ENCODE measurements at places on chromosomes 2 and 18.
A peak's percentile ranks its signal among the peaks of the same experiment; 100 is the strongest.

DNA sequence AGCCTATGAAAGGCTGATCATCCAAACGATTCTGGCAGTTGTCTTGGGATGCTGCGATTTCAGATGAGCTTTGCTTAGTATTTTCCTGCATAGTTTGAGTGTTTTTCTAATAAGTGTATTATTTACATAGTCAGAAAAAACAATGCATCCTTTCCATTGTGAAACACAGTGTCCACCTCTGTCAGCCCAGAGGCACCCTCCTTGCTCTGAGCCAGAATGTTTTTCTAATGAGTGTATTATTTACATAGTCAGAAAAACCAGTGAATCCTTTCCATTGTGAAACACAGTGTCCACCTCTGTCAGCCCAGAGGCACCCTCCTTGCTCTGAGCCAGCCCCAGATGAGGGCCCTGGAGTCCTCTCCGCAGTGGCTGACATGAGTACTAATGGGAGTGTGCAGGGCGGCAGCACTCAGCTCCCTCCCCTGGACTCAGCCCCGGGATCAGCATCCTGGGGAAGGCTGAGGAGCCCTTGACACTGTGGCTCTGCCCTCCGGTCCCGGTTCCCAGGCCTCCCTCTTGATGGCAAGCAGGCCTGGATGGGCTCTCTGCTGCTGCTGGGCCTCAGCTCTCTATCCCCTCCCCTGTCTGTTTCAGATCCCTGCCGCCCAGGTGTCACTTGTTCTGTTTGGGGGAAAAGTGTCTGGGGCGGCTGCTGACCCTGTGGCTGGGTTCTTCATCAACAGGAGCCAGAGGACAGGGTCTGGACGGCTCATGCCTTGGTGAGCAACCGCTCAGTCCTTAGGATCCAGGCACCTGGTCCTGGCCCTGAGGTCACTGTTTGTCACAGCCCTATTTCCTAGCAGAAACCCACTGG lies 5.9 kb downstream of the MFSD2B start:
- DNase-seq: no peak

DNA sequence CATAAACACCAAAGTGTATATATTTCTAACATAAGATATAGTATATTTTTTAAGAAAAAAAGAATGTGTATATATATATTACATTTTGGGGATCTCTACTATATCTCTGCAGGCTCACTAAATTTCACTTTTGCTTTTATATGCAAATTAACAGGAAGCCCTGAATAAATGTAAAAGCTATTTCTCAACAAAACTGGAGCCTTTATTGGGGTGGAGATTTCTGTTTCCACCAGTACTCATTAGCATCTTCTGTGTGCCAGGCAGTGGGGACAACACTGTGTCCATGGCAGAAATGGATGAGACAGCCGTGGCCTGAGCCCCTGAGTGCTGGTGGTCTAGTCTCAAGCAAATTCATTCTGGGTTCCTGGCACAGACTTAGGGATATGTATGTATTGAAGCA lies 41.3 kb downstream of the C18orf63 start:
- DNase-seq: no peak

DNA sequence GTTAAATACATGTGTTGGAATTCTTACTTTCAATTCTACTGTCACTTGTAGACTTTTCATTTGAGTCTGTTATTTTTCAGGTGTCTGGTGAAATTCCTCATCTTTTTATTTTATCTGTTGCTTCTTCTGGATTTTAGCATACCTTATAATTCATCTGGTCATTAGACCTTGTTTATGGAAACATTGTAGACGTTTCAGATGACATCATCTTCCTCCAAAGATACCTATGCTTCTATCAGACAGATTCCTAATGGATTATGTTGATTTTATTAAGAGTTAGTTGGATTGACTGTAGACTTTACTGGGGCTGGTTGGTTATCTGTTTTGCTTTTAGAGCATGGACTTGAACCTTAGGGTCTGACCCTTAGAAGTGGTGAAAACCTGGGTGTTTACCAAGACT lies 15.3 kb upstream of the MFSD2B start:
- DNase-seq: no peak

DNA sequence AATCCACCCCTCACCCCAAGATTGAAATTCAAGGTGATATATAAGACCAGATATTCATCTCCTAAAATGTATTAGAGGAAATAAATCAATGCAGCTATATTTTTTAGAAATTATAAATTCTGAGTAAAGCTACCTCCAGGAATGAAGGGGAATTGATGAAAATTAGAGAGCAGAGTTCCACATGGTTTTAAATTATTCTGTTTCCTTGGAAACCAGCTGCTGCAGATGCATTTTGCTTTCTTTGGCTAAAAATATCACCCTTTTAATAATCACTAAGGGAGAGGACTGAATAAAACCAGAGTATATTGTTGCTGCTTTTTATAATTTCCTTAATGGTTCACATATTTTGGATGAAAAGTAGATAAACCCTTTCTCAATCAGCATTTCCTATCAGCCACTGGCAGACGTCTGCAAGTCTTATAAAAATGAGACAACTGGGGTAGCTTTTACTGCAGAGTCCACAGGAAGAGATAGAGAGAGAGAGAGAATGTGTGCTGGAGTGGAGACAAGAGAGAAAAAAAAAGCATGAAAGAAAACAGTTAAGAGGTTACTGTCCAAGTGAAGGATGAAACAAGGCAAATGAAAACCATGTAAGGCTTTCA lies 2.0 kb downstream of the CSRNP3 start:
- no peak for DNase-seq

GRCh38 chr2:71277536-71278103 lies 50.7 kb upstream of the PAIP2B start:
- peak; percentile 53 for DNase-seq

GRCh38 chr2:172350839-172351479 lies 76.4 kb upstream of the ITGA6 start:
- DNase-seq: peak; percentile 51

DNA sequence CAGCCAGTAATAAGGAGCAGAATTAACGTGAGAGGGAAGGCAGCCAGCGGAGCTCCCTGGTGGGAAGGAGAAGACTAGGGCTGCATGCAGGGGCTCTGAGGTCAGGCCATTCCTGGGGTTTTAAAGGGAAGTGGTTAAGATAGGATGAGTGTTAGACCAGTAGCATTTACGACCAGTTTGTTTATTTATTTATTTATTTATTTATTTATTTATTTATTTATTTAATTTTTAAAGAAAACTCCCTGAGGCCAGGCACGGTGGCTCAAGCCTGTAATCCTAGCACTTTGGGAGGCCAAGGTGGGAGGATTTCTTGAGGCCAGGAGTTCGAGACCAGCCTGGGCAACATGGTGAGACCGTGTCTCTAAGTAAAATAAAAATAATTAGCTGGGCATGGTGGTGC lies 152.8 kb downstream of the FHOD3 start:
- no peak for DNase-seq

- no peak for DNase-seq
Measured at GRCh38 chr2:62412347-62412742, 93.7 kb downstream of the TMEM17 start.

- no peak for DNase-seq
Measured at GRCh38 chr2:230358305-230358704, 31.3 kb downstream of the SP140L start.

DNA sequence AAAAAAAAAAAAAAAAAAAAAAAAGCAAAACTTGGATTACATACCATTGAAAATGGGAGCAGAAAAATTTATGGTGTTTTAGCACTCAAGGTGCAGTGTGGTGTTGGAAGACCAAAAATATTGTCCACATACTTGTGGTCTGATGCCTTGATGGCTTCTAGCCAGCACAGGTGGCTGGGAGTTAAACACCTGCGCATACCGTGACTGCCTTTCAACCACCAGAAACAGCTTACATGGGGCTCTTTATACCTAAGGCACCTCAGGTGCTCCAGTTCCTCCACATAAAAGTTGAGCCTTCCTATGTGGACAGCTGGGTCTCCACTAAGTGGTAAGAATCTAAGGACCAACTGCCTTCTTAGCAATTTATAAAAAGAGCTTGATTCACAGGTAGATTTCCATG lies 802.6 kb upstream of the CELF4 start:
- no peak for DNase-seq

DNA sequence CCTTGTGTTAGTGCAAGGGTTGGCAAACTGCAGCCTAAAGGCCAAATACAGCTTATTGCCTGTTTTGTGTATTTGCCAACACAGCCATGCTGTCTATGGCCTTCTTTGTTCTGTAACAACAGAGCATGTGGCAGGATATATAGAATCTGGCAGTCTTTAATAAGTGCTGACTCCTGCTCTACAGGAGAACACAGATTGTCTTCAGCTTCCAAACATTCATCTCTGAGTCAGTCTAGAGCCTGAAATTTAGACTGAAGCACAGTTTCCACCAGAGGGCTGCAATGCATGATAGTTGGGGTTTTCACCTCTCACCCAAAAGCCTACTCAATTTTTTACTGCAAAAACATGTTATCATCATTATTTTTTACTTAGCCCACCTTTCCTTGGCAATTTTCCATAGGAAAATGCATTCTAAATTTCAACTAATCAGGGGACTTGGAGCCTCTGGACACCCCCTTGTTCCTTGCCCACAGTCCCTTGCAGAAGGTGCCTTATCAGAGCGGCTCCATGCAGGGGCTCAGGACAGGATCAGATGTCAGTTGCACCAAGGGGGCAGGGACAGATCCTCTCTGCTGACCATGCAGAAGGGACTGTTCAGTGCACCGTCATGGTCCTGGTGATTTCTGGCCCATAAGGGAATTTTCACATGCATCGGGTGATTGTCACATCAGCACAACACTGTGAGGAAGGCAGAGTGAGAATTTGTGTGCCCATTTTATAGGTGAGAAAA lies 12.4 kb downstream of the IL37 start:
- DNase-seq: no peak

- DNase-seq: no peak
Measured at GRCh38 chr18:25876330-25876948, 214.0 kb downstream of the SS18 start.

DNA sequence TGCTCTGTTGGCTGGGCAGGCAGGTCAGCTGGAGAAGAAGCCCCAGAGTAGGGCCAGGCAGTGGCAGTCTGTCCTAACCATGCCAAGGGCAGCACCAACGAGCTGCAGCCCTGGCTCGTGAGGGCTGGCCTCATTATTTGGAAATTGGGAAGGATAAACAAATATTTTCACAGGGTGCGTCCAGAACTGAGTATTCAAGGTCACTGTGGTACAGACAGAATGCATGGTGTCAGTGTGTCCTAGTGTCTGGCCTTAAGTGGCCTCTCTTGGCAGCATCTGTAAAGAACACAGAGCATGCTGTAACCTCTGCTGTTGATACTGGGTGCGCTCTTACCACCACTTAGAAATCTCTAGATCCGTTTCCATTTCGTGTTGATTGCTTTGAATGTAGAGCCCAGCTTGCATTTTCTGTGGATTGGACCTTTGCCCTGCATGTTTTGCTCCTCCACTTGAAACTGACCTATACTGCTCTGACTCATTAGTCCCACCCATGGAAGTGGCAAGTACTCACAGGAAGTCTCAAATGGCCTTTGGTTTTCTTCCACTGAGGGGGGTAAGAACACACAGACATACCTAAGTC lies 88.2 kb downstream of the GREB1L start:
- no peak for DNase-seq

DNA sequence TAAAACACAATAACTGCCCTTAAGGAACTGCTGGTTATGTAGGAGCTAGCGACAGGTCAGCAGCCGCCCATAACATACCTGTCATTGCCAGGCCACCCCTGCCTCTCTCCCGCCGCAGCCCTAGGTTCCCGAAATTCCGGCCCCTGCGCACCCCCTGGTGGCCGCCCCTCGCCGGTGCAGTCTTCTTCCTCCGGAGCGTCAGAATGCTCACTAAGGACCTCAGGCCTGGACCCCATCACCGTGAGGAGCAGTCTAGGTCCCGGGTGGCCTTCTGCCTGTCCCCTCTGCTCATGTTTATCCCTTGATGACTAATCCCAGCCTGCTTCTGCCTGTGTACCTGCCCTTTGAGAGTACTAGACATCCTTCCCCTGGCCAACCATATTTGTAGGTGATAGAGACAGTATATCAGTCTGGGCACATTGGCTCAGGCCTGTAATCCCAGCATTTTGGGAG lies 115.7 kb upstream of the SLC1A4 start:
- DNase-seq: peak; percentile 96

GRCh38 chr2:6945087-6945813 lies 28.0 kb downstream of the RNF144A start:
- no peak for DNase-seq

GRCh38 chr2:30765876-30766470 lies 41.3 kb downstream of the CAPN13 start:
- DNase-seq: no peak

GRCh38 chr2:168185583-168186274 lies 61.7 kb downstream of the STK39 start:
- no peak for DNase-seq

DNA sequence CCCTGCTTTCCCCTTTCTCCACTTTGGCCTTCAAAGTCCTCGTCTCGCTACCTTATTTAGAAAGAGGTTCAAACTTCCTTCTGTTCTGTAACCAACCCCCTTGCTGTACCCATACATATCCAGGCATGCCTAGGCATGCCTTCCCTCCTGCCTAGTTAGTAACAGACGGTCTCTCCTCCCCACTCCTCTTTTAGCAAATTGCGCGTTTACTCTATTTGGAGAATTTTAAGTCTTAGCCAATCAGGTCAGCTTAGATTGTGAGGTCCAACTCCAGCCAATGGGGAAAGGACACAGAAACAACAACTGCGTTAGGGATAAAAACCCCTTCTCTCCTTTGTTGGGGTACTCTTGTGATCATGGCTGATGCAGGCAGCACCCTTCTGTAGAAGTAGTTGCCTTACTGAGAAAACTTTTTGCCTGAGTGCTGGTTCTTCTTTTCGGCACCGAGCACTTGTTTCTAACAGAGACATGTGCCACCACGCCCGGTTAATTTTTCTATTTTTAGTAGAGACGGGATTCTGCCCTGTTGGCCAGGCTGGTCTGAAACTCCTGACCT lies 85.9 kb upstream of the FOXI3 start:
- DNase-seq: no peak

GRCh38 chr2:96604104-96604503 lies 34.0 kb downstream of the KANSL3 start:
- no peak for DNase-seq

GRCh38 chr2:8867363-8867762 lies 29.9 kb upstream of the KIDINS220 start:
- no peak for DNase-seq

GRCh38 chr2:64260817-64261216 lies 116.6 kb upstream of the PELI1 start:
- DNase-seq: peak; percentile 18

- DNase-seq: no peak
Measured at GRCh38 chr2:123500988-123501387, 524.1 kb upstream of the CNTNAP5 start.
